HFFc6 (cell line): ENCODE measurements at places on chromosomes 6 and 20.

GRCh38 chr20:63081351-63081750 is 74.6 kb upstream of the BHLHE23 start:
- H3K27ac ChIP-seq, result no peak overlapping the region
- no peak overlapping the region for H3K4me3 ChIP-seq
- H3K27me3 ChIP-seq, result peaks cover 25% of the 10 kb centered on the region
- no peak for DNase-seq
- H3K36me3 ChIP-seq, result peaks cover 3% of the 10 kb centered on the region

DNA sequence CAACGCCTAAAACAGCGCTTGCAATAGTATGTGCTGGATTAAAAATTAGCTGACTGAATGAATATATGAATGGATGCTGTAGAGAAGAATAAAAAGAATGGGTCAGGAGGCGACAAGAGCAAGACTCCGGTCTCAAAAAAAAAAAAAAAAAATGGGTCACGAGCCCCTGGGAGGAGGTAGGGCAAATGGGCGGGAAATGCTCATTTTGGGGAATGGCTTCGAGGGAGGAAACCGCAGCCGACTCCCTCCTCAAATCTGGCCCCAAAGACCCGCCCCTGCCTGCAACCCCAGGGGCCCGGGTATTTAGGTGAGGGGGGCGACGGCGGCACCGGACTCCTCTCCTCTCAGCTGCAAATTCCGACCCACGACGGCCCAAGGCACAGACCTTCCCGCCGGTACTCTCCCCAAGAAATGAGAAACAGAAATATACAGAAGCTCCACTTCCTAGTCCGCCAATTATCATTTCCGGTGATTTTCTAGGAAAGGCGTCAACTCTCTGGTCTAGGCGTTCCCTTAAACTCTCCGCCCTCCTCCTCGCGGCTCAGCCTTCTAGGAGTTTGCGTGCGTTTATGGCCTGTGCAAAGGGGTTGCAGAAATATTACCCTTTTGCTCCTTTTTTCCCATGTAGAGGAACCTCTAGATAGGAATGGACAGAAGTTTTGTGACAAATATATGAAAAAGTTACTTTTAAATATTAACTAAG is at the start of gene ZNF311:
TSS of gene ZNF311 (minus strand) at position 133 of the 703 bp plus-strand sequence. CDS start 1,361 bp downstream, outside the sequence.
- H3K4me3 ChIP-seq, result peak within 1 kb of the TSS; percentile 89
- DNase-seq, result no peak
- no peaks in the 10 kb centered on the region for H3K36me3 ChIP-seq
- H3K27me3 ChIP-seq, result peaks cover 4% of the 10 kb centered on the region

GRCh38 chr6:169663468-169663867 is 38.4 kb downstream of the WDR27 start:
- no peaks in the 10 kb centered on the region for H3K4me1 ChIP-seq
- H3K27me3 ChIP-seq, result no peaks in the 10 kb centered on the region; the same call in 1 of the 2 replicates
- peaks cover 31% of the 10 kb centered on the region; the same call in 1 of the 2 replicates for H3K36me3 ChIP-seq
- no peak overlapping the region for H3K27ac ChIP-seq
- no peak overlapping the region for H3K4me3 ChIP-seq

DNA sequence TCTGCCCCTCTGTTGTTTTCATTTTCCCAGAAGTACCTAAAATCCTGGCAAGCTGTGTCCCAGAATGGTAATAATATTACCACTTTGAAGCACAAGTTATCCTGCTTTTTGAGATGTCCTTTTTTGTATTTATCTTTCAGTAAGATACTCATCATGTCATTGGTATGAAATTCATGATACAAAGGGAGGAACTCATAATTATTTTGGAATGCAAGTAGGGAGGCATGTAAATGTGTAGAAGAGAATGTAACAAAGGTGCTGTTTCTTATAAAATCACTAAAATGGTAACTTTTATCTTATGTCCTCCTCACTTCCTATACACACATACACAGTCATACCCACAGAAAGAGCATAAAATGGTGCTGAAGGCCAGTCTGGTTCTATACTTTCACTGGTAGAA is 109.9 kb downstream of the CD2AP start:
- no peak for DNase-seq
- peaks cover 26% of the 10 kb centered on the region for H3K4me1 ChIP-seq
- H3K27me3 ChIP-seq, result no peaks in the 10 kb centered on the region

DNA sequence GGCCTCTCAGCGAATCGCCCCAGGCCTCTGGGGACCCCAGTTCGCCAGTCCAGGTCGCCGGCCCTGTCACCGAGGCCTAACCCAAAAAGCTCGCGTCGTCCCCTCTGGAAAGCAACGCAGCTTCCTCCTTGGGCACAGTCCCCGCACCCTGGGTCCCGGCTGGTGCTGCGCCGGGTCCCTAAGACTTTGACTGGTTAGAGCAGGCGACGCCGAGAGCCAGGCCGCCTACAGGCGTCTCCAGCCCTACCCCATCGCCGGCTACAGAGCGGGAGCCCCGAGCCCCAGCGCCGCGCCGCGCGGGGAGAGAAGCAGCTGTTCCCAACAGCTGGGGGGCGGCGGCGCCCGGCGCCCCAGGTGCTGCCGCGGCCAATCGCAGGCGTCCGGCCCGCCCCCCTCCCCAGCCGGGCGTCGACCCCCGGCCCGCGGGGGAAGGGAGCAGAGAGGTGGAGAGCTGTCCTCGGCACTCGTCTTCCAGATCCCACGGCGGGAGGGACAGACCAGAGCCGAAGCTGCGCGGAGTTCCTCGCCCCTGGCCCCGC is 540 bp upstream of the RBM24 start:
- H3K4me3 ChIP-seq, result peak overlapping the region; percentile 91
- peaks cover 31% of the 10 kb centered on the region for H3K36me3 ChIP-seq
- DNase-seq, result peak; percentile 12
- peaks cover 73% of the 10 kb centered on the region for H3K4me1 ChIP-seq

GRCh38 chr20:43914311-43915210 is at the start of gene TOX2:
TSS of gene TOX2 (plus strand) at chr20:43914852. CDS start at chr20:43914892, 40 bp downstream.
- peaks cover 9% of the 10 kb centered on the region for H3K36me3 ChIP-seq
- H3K27ac ChIP-seq, result peak within 1 kb of the TSS; percentile 93
- H3K4me3 ChIP-seq, result peak within 1 kb of the TSS; percentile 96
- peaks cover 2% of the 10 kb centered on the region for H3K27me3 ChIP-seq
- peak; percentile 30 for DNase-seq

GRCh38 chr6:42777126-42777822 is 4.6 kb upstream of the BICRAL start:
- H3K36me3 ChIP-seq, result no peaks in the 10 kb centered on the region
- DNase-seq, result peak; percentile 45
- H3K27me3 ChIP-seq, result no peaks in the 10 kb centered on the region; the same call in 1 of the 2 replicates
- peaks cover 56% of the 10 kb centered on the region for H3K4me1 ChIP-seq
- peak overlapping the region; percentile 71 for H3K27ac ChIP-seq
- H3K4me3 ChIP-seq, result peak overlapping the region; percentile 72

- H3K27ac ChIP-seq, result no peak overlapping the region
- DNase-seq, result no peak
- no peak overlapping the region for H3K4me3 ChIP-seq
- H3K27me3 ChIP-seq, result no peaks in the 10 kb centered on the region; the same call in none of the 2 replicates
- H3K36me3 ChIP-seq, result no peaks in the 10 kb centered on the region
- no peaks in the 10 kb centered on the region for H3K4me1 ChIP-seq
These were observed 316.2 kb downstream of the DHX35 start for GRCh38 chr20:39278230-39278788.

GRCh38 chr6:119476024-119476423 is 126.5 kb upstream of the MAN1A1 start:
- H3K4me1 ChIP-seq, result no peaks in the 10 kb centered on the region
- H3K4me3 ChIP-seq, result no peak overlapping the region
- no peak for DNase-seq
- H3K27me3 ChIP-seq, result no peaks in the 10 kb centered on the region

DNA sequence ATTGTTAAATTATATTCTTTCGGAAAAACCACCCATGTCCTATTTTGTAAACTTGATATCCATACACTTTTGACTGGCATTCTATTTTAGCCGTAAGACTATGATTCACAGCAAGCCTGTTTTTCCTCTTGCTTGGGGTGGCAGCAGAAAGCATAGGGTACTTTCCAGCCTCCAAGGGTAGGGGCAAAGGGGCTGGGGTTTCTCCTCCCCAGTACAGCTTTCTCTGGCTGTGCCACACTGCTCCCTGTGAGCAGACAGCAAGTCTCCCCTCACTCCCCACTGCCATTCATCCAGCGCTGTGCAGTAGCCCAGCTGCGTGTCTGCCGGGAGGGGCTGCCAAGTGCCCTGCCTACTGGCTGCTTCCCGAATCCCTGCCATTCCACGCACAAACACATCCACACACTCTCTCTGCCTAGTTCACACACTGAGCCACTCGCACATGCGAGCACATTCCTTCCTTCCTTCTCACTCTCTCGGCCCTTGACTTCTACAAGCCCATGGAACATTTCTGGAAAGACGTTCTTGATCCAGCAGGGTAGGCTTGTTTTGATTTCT is 2.1 kb upstream of the ESR1 start:
- peaks cover 24% of the 10 kb centered on the region for H3K27me3 ChIP-seq
- peaks cover 6% of the 10 kb centered on the region for H3K4me1 ChIP-seq

DNA sequence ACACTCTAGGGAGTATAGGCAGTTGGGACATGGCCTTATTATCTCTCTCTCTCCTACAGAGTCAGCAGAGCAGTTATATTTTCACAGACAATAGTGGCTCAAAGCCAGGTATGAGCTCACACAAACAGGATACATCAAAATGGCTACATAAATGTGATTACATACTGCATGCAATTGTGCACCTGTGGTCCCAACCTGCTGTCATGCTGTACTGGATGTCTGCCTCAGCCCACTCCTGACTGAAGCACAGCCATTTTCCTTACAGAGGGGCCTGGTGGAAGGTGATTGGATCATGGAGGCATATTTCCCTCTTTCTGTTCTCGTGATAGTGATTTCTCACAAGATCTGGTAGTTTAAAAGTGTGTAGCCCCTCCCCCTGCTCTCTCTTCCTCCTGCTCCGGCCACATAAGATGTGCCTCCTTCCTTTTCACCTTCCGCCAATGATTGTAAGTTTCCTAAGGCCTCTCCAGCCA is 37.0 kb upstream of the SAMHD1 start:
- H3K27ac ChIP-seq, result no peak overlapping the region
- H3K27me3 ChIP-seq, result no peaks in the 10 kb centered on the region; the same call in 1 of the 2 replicates
- peak; percentile 10 for DNase-seq

DNA sequence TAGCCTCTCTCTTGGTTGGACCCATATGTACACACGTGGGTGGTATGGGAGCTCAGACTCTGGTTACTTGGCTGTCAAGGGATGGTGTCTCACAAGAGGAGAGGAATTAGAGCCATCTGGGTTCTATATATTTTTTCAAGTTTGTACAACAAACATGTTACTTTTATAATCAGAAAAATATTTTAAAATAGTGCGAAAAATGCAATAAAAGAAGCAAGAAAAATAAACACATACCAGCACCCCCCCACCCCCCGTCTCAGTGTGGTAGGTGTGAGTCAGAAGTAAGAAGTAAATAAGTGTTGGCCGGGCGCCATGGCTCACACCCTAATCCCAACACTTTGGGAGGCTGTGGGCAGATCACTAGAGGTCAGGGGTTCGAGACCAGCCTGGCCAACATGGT is 2.1 kb upstream of the TIAM2 start:
- no peaks in the 10 kb centered on the region for H3K36me3 ChIP-seq
- no peak for DNase-seq
- H3K4me1 ChIP-seq, result peaks cover 20% of the 10 kb centered on the region
- no peaks in the 10 kb centered on the region; the same call in 1 of the 2 replicates for H3K27me3 ChIP-seq
- no peak overlapping the region for H3K4me3 ChIP-seq

DNA sequence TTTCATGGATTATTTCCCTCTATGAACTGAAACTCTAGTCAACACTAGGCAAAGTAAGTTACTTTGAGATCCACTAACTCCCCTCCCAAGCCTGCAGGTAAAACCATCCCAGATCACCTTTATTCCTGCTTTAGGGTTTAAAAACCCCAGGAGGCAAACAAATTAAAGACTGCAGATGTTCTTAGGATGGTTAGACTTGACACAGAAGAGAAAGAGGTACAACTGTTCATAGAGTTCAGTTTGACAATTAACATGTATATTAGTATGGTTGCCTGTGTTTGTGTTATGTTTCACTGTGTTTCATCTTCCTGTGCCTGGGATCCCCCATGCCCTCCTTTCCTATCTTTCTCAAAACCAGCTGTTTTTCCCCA is 53.5 kb downstream of the RREB1 start:
- H3K27me3 ChIP-seq, result no peaks in the 10 kb centered on the region; the same call in 1 of the 2 replicates
- H3K36me3 ChIP-seq, result peaks cover 13% of the 10 kb centered on the region; the same call in 1 of the 2 replicates
- H3K27ac ChIP-seq, result peak overlapping the region; percentile 40
- H3K4me3 ChIP-seq, result no peak overlapping the region
- H3K4me1 ChIP-seq, result peaks cover 86% of the 10 kb centered on the region
